Stimulated activated CD8-positive, alpha-beta memory T cell treated with anti-CD3 and anti-CD28 coated beads, Interleukin-4, amount 100 ng/mL, for 1 hour (primary cell): ENCODE measurements at places on chromosomes 5 and 9.

DNA sequence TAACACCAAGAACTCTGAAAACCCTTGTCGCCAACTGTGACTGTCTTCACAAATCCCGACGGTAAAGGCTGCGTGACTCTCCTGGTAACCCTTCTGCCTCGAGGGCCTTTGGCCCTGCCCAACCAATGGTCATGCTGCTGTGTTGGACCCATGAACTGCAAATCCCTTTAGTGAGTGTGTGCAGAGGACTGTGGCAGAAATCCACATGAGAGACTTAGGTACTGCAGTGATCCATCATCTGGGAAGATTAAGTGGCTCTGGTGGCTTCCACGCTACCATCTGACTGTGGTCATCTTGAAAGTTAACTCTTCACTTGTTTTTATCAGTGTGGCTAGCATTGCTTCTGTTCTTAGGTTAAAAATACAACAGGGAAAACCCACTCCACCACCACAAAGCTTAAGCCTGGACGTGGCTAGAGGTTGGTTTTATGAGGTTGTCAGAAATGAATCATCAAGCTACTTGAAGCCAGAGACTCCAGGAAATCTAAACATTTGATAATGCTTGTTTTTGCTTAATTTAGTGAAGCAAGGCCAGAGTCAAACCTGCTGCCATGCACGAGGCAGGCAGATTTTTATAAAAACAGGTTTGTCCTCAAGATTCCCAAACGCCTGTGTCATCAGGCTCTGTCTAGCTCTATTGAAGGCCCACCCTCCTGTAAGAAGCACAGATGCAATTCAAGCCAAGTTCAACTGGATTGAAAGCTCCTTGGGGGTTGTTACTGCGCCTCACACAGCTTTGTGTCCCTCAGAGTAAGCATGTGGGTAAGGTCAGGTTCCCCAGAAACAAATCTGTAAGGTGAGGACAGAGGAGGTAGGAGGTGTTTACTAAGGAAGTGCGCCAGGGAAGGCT, 52.7 kb upstream of the ERCC6L2 start:
- DNase-seq: no peak

- no peak for DNase-seq
Measured at GRCh38 chr9:92656537-92656925, 13.4 kb downstream of the IPPK start.

GRCh38 chr9:37555786-37556185, 20.4 kb downstream of the FBXO10 start:
- DNase-seq: no peak

DNA sequence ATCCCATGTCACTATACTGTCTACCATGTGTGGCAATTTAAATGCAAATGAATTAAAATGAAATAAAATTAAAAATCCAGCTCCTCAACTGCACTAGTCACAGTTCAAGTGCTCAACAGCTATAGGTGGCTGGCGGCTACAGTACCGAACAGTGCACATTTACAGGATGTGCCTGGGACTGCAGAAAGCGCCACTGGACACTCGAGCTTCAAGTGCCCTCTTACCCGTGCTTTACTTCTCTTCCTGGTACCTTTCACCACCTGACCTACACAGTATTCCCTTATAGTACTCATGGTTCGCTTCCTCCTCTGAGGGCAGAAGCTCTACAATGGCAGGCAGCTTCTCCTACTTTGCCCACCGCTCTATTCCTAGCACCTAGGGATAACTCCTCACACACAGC, 166.6 kb downstream of the FANCC start:
- no peak for DNase-seq

- no peak for DNase-seq
Measured at GRCh38 chr5:7851617-7852289, 820 bp upstream of the CFAP90 start.

GRCh38 chr5:36885566-36886485, 9.3 kb downstream of the NIPBL start:
- DNase-seq: no peak

- DNase-seq: no peak
Measured at GRCh38 chr5:150082889-150083288, 3.5 kb downstream of the CSF1R start.

GRCh38 chr5:112706446-112707016, 31.2 kb upstream of the APC start:
- no peak for DNase-seq

- no peak for DNase-seq
Measured at GRCh38 chr9:114745879-114746550, 59.8 kb downstream of the TNFSF15 start.

DNA sequence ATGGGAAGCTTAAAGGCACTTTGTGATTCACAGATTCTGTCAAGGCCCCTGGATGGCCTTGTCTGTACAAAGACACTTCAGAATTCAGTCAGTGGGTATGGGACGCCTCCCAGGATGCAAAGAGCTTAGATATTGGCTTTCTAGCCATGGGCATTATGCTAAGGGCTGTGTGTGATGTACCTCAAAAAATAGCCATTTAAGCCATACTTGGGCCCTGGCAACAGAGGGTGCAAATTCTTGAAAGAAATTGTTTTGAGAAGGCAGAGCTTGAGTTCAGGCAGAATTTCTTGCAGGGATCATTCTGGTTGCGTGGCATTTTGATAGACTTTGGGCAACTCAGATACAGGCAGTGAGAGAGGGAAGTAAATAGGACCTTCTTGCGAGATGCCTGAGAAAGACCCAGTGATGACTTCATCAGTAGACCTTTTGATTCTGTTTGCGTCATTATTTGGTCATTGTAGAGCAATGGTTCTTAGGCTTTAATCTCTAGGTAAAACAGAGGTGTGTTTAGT, 3.9 kb downstream of the CYFIP2 start:
- DNase-seq: no peak

- no peak for DNase-seq
Measured at GRCh38 chr9:16367605-16368231, 502.8 kb downstream of the BNC2 start.

- no peak for DNase-seq
Measured at GRCh38 chr9:1721196-1721595, 294.0 kb upstream of the SMARCA2 start.

DNA sequence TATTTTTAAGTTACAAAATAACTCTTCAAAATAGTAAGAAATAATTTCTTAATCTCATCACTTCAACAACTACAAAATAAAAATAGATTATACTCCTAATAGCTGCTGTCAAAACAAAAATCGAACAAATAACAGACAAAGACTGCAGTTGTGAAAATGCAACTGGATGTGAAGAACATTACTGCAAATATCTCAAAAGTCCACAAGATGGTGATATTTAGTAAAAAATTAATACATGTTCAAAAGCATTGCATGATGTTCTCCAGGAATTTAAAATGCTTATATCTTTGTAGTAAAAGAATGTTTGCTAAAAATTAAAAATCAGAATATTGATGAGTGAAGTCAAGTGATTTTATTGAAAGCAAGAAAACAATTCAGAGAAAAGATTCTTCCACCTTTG, 66.2 kb downstream of the MPDZ start:
- DNase-seq: no peak

GRCh38 chr5:67983251-67984110, 232.1 kb upstream of the PIK3R1 start:
- DNase-seq: no peak

DNA sequence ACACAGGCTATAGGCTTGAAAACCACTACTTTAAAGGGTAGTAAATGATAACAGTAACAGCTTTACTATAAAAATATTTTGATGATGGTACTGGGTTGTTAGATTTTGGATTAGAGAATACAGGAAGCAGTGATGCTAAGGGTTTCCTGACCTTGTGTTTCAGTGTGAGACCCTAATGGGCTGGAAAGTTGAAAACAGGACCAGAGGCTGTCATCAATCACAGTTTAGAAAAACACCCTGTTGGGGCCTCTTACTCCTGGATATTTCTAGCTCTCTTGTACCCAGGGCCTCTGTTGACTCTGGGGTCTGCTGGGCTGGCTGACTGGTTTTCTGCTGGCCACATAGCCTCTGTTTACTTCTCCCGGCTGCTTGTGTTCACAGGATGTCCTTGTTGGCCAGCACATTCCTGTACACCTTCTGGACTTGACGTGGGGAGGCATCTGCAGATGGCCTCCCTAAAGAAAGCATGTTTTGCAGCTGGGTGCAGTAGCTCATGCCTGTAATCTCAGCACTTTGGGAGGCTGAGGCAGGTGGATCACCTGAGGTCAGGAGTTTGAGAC, 21.5 kb downstream of the ACER2 start:
- no peak for DNase-seq

- DNase-seq: no peak
Measured at GRCh38 chr9:110220809-110221208, 12.8 kb upstream of the C9orf152 start.

DNA sequence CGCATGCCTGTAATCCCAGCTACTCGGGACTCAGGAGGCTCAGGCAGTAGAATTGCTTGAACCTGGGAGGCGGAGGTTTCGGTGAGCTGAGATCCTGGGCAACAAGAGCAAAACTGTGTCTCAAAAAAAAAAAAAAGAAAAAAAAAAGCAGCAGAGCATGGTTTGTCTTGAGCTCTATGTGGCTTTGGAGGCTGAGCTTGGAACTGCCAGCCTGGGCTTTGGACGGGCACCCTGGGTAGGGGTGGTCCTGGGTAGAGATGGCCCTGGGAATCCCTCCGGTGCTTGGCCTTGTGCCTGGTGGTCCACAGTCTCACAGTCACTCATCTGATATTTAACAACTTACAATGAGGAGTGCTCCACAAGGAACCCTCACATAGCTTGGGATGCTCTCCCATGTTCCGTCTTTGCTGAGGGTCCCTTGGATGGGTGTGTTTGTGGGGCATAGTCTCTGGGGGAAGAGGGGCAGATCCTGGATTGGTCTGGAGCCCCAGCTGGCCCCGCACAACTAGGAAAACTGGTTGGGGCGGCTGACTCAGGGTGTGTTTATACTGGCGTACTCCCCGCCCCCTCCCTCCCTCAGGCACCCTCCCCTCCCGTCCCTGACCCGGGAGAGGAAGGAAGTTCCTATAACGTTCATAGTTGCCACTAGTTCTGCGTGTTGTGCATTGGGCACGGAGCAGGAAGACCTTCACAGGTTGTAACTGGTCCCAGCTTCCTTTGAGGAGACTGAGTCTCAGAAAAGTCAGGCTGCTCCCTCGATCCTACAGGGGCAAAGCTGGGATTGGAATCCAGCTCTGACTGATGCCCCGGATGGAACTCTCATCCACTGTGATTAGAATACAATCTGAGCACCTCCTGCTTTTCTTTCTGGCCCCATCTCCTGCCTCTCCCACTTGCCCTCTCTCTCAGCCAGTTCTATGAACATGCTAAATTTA, 11.2 kb downstream of the IER5L start:
- DNase-seq: no peak

- DNase-seq: no peak
Measured at GRCh38 chr9:14306672-14307660, 7.0 kb downstream of the NFIB start.

- DNase-seq: no peak
Measured at GRCh38 chr9:78239506-78239905, 3.6 kb downstream of the CEP78 start.

DNA sequence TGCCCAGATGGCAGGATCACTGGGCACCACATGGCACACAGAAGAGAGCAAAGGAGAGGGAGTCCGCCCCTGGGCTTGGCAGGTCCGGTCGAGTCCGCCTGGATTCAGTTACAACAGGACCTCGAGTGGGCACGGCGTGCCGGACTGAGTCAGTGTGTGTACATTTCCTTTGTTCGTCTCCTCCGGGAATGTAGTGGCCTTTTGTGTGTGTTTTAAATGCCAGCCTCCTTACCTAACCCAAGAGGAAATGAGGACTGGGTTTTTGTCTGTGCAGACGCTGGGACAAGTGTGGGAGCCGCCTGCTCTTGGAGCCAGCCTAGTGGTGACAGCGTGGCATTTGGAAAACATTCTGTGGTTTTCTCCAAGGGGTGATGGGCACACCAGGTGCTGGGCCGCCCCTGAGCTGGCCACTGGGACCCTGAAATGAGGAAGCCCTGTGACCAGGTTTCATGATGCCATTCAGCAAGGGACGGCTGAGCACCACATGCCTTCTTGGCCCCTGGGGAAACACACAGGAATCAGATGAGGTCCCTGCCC, 9.6 kb downstream of the NEK6 start:
- no peak for DNase-seq

DNA sequence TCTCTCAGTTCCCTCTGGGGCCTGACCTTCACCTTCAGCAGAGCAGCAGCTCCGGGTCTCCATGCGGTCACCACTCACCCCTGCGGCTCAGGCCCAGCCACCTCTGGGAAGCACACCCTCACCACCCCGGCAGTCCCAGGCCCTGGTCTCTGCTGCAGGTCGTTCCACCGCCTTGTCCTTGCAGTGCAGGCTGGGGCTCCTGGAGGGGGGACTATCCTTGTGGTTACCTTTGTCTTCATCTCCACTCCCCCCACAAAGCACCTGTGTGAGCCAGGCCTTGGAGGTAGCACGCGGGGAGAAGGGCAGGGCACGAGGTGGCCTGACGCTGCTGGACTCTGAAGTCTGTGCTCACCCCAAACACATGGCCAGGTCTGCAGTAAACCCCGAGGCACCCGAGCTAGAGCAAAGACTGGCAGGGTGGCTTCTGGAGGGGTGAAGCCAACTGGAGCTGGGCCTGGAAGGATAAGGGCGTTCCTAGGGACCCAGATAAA, 33.2 kb upstream of the RXRA start:
- DNase-seq: no peak

- DNase-seq: no peak
Measured at GRCh38 chr5:14148890-14149671, 5.9 kb downstream of the TRIO start.

DNA sequence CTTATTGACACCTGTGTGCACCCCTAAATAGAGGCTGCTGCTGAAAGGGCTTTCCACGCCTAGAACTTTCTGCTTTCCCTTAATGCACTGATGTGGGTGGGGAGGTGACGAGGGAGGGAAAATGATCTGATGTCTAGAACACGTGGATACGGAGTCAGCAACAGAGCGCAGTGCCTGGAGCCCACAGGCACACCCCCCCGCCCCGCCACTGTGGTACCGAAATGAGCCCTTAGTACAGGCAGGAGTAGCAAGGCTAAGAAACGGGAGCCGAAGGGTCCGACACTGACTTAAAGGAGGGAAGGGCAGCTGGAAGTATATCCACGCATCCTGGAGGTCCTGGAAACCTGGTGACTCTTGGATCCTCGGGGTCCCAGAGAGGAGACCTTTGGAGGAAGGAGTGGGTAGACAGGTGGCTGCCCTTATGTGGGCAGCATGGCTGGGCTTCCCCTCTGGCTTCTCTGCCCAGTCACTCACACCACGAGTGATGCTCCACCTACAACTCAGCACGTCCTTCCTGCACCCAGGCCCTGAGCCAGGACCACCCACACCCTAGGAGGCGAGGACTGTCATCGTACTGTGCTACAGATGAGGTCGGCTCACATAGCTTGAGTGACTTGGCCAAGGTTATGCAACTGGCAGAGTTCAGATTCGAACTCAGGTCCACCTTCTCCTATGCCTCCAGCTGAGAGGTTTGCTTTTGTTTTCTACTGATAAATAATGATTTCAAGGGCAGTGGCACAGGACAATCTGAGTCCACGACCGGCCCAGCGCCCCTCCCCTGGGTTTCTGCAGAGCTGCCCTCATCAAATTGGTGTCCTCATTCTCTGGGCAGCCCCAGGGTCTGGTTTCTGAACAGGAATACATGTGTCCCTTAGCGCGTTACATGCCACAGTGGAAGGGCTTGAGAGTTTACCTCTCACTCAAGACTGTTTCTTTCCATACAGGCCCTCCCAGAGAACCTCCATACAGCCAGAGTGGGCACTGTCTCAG, 4.7 kb upstream of the VAV2 start:
- DNase-seq: no peak

GRCh38 chr5:139651853-139652787, 4.0 kb downstream of the CXXC5 start:
- no peak for DNase-seq

GRCh38 chr5:154788212-154788611, 33.0 kb downstream of the LARP1 start:
- DNase-seq: no peak
